Activated CD4-positive, CD25-positive, alpha-beta regulatory T cell treated with anti-CD3 and anti-CD28 coated beads, Interleukin-2, amount 50 U/mL, for 16 hours (primary cell): ENCODE measurements at places on chromosomes 4 and X.

- no peak for DNase-seq
Measured at GRCh38 chr4:99749445-99750391, 66.9 kb upstream of the DAPP1 start.

DNA sequence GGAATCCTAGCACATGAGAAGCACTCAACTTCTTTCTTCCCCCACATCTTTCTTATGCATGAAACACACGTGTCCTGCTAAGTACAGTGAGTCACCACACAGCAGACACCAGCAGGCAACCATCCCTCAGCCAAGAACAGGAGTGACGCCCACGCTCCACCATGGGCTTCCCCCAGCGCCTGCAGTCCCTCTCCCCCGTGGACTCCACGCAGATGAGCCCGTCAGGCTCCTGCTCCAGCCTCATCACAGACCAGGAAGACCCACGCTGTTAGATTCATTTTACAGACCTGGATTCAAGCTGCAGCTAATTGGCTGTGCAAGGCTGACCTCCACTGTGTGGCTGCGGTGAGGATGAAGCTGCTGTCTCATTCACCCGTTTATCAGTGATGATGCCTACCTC, 16.7 kb downstream of the HMX1 start:
- no peak for DNase-seq

DNA sequence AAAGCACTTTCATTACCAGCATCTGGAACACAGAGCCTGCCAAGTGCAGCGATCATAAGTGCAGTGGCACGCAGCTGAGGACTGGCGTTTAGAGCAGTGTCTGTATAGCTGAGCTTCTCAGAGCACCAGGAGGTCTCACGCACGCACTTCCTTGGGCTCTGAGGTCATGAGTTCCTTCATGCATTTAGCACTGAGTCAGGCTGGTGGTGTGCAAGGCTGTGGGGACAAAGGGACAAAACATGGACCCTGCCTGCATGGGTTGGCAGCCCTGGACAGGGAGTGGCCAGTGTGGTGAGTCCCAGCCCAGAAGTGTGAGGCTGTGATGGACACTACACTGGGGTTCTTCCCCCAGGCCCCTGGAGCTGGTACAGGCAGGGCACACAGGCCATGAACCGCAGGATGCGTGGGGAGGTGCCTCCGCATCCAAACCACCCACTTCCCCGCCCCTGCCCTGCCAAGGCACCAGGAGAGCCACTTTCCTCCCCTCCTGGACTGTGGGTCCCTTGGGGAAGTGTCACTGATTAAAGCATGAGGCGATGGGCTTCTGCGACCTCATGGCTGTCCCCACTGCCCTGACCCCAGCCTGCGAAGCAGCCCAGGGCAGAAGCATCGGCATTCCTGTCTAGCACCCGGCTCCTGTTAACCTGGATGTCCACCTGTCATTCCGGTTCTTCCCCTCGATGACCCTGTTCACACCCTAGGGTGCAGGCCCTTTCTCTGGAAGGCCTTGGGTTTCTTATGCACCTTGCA, 37.2 kb upstream of the GPR78 start:
- no peak for DNase-seq

DNA sequence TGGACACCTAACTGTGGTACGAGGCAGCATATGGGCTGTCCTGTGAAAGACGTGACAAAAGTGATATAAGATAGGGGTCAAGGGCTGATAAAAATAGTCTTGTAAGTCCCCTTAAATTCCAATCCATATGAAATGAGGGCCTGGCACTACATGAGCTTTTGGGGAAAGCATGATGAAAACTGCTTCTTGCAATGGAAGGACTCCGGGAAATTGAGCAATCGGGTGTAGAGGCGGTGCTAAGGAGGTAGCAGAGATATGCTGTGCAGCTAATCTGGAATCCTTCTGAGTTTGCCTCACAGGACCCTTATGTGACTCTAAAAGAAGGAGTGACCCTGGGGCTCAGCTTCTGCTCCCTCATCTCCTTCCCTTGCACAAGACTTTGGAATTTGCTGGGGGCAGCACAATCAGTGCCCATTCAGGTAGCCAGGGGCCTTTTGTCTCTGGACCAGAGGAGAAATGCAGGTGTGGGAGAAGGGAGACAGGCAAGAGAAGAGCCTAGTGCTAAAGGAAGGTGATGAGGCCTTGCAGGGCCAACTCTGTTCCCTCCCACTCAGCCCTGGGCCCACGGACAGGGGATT, 12.8 kb downstream of the CLDN2 start:
- DNase-seq, result no peak

- no peak for DNase-seq
Measured at GRCh38 chr4:53763813-53764597, 172.7 kb upstream of the LNX1 start.
